ENCODE measurements at places on chromosomes 7 and 10.

DNA sequence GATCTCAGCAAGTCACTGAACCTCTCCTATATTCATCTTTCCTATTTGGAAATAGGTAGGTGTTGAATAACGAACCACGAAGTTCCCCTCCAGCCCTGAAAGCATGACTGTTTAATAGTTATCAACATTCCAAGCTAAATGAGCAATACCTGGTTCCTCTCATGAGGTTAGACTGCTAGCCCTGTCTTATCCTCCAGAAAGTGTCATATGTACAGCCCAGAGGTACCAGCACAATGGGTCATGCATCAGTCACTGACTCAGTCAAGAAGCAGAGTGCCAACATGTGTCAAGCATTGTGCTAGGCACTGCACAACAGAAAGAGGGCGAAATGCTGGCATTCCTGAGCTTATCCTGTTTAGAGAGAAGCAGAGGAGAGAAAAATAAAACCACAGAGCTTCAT, 70.0 kb downstream of the AMPH start:
- no peak for DNase-seq

GRCh38 chr10:128054163-128054970, 71.9 kb downstream of the MKI67 start:
- DNase-seq = no peak

GRCh38 chr10:62038609-62039190, 137.2 kb downstream of the ARID5B start:
- DNase-seq = peak; percentile 82

DNA sequence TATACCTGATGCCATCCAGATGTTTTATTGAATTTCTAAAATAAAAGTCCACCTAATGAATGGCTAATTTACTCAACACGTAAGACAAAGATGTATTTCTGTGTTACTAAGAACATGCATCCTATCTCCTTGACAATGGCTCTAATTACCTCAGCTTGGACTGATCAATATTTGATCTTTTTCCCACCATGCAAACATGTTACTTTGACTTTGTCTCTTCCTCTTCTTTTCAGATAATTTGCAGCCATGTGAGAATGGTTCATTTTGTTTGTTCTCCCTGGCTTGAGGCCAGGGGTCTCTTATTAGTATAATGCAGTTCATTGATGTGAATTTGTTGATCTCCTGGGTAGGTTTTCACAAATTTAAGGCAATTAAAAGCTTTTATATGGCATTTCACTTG, 302.1 kb downstream of the ADK start:
- DNase-seq = no peak

- DNase-seq = no peak
These were observed 32.0 kb downstream of the EEPD1 start for GRCh38 chr7:36185092-36185491.

GRCh38 chr10:127524229-127524628, 24.9 kb upstream of the NPS start:
- no peak for DNase-seq

- DNase-seq = no peak
These were observed at the start of gene GIMAP4 for GRCh38 chr7:150567169-150567568. Gene GIMAP4, plus strand, starts transcription at chr7:150567390. Its CDS starts 2,512 bp downstream, at chr7:150569902.

DNA sequence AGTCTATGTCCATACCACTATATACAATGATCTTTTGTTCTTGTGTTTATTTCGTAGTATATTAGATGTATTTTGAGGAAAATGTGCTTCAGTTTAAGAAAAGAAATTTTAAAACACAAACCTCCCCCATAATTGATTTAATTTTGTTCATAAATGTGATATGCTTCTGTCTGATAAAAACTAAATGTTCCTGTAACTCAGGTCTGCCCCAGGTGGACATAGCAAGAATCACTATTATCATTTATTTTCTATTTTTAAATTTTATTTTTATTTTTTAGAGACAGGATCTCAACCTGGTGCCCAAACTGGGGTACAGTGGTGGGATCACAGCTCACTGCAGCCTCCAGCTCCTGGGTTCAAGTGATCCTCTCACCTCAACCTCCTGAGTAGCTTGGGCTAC, 43.2 kb downstream of the BEND7 start:
- DNase-seq = peak; percentile 33

DNA sequence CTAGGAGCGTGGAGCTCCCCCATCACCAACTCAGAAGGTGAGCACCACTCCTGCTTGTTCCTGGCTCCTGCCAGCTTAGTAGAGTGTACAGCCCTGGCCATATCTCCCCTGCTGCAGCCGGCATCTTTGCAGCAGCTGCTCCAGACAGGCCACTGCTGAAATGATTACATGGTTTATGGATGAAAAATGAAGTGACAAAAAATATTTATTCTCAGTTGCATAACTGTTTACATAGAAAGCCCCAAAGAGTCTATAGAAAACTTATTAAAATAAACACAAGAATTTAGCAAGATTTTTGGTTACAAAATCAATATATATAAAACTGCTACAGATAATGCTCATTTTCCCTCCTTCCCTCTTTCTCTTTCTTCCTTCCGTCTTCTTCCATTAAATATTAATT, 27.2 kb downstream of the C10orf67 start:
- DNase-seq = no peak

- no peak for DNase-seq
These were observed 1.2 kb downstream of the TECPR1 start for GRCh38 chr7:98250789-98251188.
